ENCODE measurements at places on chromosomes 13 and 19.

- no peak for DNase-seq
Observed at GRCh38 chr19:30854661-30855060, 482.5 kb downstream of the ZNF536 start.

GRCh38 chr19:2827840-2828489 is 8.3 kb downstream of the ZNF554 start:
- no peak for DNase-seq

DNA sequence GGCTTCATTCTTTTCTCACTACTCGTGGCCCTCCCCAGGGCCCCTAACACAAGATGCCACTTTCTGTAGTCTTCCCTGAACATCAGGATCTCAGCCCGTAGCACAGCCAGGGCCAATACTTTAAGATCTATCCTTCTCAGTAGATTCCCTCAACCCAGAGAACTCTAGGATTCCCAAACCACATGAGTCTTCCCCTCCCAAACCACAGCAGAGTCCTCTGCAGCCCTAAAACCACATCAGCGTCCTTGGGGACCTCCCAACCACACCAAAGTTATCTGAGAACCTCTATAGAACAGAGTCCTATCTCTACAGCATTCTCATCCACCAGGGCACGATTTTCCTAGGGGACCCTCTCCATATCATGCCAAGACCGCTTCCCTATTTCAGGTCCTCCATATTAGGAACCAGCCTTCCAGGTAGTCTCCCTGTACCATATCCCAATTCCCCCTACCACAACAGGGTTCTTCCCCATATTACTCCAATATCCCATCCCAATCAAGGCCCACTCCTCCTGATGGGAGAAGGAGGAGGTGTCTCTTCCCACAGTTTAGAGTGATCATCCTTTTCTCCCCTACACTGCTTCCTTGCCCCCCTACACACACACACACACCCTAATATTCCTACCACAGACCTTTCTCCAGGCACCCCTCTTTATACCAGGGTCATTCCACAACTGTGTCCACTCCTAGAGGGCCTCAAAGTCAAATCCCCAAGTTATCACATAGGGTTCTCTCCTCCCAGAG is 1.4 kb downstream of the DYRK1B start:
- DNase-seq: no peak

- DNase-seq: no peak
Observed at GRCh38 chr19:53649746-53650593, 18.2 kb downstream of the DPRX start.

DNA sequence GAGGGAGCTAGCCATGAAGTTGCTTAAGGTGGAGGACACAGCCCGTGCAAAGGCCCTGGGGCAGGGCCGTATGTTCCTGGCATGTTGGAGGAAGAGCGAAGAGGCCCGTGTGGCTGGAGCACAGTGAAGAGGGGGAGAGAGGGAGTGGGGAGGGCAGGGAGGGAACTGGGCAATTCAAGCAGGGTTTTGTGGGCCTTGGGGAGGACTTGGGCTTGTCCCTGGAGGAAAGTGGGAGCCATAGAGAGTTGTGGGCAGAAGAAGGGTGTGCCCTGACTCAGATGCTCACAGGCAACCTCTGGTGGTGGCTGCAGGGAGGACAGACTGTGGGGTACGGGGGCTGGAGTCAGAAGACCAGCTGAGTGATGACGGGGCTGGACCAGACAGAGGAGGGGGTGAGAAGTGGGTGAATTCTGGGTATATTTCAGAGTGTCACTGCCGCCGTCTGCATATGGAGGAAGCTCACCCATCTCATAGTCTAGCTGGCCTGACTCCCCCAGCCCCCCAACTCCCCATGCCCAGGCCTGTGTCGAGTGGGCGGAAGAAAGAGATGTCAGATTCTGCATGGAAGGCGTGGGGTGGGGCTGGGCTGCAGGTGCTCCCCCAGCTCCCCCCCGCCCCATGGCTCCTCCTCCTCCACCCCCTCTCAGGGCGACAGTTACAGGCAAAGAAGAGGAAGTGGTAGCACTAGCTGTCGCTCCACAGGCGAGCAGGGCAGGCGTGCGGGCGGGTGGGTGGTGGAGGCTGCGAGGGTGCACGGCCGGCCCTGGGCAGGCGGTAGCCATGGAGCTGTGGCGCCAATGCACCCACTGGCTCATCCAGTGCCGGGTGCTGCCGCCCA is at the start of gene VAV1:
Gene VAV1 (plus strand): TSS at position 681 of the 838 bp plus-strand sequence. CDS start 100 bp downstream, at position 781.
- DNase-seq: no peak

DNA sequence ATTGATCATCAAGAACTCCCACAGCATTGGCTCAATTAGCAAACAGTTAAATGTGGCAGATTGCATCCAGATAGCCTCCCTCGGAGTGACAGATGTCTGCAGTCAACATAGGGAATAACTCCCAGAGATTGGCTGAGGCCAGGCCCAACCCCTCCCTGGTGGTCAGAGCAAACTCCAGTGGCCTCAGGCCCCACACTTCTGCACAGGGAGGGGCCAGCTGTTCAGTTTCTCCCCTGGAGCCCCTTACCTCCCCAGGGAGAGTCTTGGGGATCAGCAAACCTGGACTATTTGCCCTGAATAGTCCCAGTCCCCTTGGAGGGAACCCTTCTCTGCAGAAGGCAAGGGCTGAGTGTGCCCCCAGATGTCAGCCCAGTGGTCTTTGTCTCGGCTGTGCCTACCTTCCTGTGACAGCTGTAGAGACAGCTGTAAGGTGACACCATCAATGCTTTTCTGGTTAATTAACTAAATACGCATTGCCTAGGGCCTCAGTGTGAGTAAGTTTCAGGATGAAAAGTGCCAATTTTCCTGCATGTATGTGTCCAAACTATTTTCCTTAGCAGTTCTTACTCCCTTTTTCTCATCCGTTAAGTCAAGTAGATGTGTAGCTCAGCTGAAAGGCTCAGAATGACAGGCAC is 102.7 kb upstream of the UQCRFS1 start:
- no peak for DNase-seq

DNA sequence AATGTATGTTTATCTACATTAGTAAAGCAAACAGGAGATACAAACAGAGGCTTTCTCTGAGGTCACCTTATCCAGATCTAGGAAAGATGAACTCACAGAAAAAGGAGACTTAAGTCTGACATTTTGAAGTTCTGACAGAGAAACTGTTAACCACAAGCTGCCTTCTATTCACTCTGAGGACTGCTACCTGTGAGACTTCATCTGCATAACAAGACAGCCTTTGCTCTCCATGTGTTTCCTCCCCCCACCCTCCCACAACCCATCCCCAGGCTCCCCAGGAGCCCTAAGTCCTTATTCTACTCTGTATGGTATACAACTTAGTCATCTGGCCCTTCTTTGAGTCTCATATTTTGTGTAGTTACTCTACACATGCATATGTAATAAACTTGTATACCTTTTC is 699.0 kb downstream of the FGF9 start:
- DNase-seq: no peak

- DNase-seq: peak; percentile 63
Observed at GRCh38 chr13:39415008-39415802, 187.8 kb downstream of the LHFPL6 start.

- no peak for DNase-seq
Observed at GRCh38 chr19:43681821-43682220, 11.9 kb upstream of the PLAUR start.

- DNase-seq: peak; percentile 45
Observed at GRCh38 chr19:8445488-8446001, 770 bp downstream of the HNRNPM start.

DNA sequence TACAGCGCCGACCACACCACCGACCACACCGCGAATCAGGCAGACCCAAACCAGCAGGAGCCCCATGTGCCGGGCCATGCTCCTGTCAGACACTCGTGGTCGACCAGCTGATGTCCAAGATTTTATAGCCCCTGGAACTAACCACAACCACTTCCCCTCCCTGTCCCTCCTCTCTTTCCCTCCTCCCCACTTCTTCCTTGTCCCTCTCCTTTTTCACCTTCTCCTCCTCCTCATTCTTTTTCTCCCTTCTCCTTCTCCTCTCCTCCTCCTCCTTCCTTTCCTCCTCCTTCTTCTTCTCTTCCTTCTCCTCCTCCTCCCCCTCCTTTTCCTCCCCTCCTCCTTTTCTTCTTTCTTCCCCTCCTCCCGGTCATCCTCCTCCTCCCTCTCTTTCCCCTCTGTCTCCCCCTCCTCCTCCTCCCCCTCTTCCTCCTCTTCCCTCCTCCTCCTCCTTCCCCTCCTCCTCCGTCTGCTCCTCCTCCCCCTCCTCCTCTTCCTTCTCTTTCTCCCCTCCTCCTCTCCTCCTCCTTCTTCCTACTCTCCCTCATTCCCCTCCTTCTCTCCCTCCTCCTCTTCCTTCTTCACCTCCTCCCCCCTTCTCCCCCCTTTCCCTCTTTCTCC is 670 bp downstream of the BSPH1 start:
- no peak for DNase-seq

GRCh38 chr19:11338569-11339253 is 746 bp downstream of the RAB3D start:
- no peak for DNase-seq

- DNase-seq: peak; percentile 93
Observed at GRCh38 chr13:113897161-113897560, 33.3 kb upstream of the GAS6 start.

GRCh38 chr13:113654175-113654560 is 3.8 kb downstream of the ATP4B start:
- no peak for DNase-seq

GRCh38 chr13:29284726-29285125 is 310.8 kb downstream of the SLC7A1 start:
- no peak for DNase-seq

DNA sequence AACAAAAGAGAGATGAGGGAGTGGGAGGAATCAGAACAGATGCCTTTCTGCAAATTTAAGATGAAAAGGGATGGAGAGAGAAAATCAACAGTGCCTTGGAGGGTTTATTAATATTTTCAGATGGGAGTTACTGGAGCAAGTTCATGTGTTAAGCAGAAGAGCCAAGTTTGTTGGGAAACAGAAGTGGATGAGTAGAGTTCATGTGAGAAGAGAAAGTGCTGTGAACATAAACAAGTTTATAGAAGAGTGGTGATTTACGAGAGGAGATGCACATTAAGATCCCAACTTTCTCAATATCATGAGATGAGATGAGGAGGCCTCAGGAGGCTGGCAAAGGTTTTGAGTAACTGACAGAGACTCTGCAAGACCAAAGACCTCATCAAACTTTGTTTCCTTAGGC is 274.1 kb upstream of the HTR2A start:
- DNase-seq: no peak
